ENCODE measurements at places on chromosomes 6 and 20.

DNA sequence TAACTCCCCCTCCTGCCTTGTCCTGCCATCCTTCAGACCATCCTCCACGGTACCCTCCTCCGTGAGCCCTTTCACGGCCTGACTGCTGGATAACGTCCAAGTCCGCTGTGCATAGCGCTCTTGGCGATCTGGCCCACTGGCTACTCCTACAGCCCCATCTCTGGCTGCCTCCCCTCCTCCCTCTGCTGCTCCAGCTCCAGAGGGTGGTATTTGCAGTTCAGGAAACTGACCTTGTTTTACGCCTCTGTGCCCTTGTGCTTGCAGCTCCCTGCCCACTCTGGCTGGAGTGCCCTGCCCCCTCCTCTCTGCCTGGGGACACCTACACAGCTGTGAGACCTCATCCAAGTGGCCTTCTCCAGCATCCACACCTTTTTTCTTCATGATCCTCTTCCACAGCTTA is 6.5 kb upstream of the RREB1 start:
- DNase-seq = no peak
- H3K4me3 ChIP-seq = no peak overlapping the region
- H3K27ac ChIP-seq = no peak overlapping the region
- 0 out of 2 replicates have a peak, but pooled peaks cover 2% of the 10 kb centered on the region for H3K4me1 ChIP-seq

- no peak overlapping the region for H3K27ac ChIP-seq
- no peaks in the 10 kb centered on the region for H3K4me1 ChIP-seq
- no peak for DNase-seq
- H3K4me3 ChIP-seq = no peak overlapping the region
Measured at GRCh38 chr6:43709654-43710303, 22.2 kb upstream of the MRPS18A start.

DNA sequence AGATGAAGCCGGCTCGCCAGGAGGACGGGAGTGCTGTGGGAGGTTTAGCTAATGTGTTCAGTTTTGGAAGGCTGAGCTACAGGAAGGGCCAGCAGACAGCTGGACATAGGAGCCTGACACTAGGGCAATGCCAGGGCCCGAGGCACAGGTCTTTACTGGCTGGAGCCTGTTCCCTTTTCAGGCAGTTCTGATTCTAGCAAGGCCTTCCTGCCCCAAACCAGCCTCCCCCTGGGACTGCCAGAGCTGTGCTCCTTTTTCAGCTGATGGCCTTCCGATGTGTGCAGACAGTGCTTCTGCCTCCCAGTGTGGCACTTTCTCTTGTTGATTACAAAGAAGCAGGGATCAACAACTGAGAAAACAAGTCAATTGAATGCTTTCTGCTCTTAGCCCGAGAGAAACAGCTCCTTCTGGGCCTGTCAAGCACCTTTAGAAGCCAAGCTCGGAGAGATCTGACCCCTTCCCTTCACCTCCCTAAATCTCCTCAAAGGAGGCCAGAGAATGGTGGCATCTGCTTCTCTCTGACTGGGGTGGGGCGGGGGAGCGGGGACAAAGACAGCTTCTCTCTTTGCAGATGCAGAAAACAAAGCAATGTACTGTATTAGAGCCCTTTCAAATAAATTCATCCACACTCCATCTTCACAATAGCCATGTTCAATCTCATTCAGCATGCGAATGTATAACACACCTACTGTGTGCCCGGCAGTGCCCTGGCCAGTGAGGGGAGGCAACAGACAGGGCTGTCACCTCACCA is 63.2 kb downstream of the RAB44 start:
- no peak overlapping the region for H3K27ac ChIP-seq
- no peak overlapping the region for H3K4me3 ChIP-seq
- H3K27me3 ChIP-seq = no peaks in the 10 kb centered on the region
- no peak for DNase-seq
- no peaks in the 10 kb centered on the region for H3K36me3 ChIP-seq

DNA sequence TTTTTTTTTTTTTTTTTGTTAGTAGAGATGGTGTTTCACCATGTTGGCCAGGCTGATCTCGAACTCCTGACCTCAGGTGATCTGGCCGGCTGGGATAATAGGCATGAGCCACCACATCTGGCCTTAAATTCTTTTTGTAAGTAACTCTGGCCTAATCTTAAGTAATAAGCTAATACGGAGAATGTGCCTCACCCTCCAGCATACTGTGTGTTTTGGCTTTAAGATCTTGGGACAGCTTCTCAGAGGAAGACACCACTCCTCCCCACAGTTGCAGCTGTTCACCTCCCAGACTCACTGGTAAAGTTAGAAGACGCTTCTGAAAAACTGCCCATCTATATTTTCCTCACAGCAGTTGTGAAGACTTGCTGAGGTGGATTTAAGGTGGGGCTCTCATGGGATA is 120.8 kb downstream of the CCDC170 start:
- no peak overlapping the region for H3K4me3 ChIP-seq
- no peaks in the 10 kb centered on the region for H3K36me3 ChIP-seq
- H3K4me1 ChIP-seq = no peaks in the 10 kb centered on the region
- H3K27me3 ChIP-seq = no peaks in the 10 kb centered on the region

- no peaks in the 10 kb centered on the region for H3K4me1 ChIP-seq
- no peak overlapping the region for H3K4me3 ChIP-seq
- H3K27ac ChIP-seq = no peak overlapping the region
- no peak for DNase-seq
- H3K36me3 ChIP-seq = peaks cover 4% of the 10 kb centered on the region
Measured at GRCh38 chr6:132495604-132496079, 17.3 kb downstream of the STX7 start.

GRCh38 chr20:14879839-14880238 is 542.4 kb upstream of the FLRT3 start:
- H3K36me3 ChIP-seq = no peaks in the 10 kb centered on the region
- no peak for DNase-seq
- no peaks in the 10 kb centered on the region for H3K27me3 ChIP-seq
- H3K4me1 ChIP-seq = no peaks in the 10 kb centered on the region
- H3K27ac ChIP-seq = no peak overlapping the region
- H3K4me3 ChIP-seq = no peak overlapping the region

DNA sequence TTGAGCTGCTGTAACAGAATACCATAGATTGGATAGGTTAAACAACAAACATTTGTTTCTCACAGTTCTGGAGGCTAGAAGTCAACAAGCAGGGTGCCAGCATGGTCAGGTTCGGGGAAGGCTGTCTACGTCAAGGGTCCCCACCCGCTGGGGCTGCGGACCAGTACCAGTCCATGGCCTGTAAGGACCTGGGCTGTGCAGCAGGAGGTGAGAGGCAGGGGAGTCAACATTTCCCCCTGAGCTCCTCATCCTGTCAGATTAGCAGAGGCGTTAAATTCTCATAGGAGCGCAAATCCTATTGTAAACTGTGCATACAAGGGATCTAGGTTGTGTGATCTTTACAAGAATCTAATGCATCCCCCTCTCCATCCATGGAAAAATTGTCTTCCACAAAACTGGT is 3.8 kb downstream of the ADGB start:
- 0 out of 2 replicates have a peak, but pooled peaks cover 2% of the 10 kb centered on the region for H3K27me3 ChIP-seq
- H3K4me1 ChIP-seq = no peaks in the 10 kb centered on the region
- DNase-seq = no peak
- no peak overlapping the region for H3K27ac ChIP-seq

Data from Panc1 (cell line).